ENCODE measurements at places on chromosomes 7 and 10.

- DNase-seq, result no peak
Measured at GRCh38 chr7:77349141-77349540, 67.0 kb downstream of the GSAP start.

GRCh38 chr10:3494131-3494837 is 290.7 kb downstream of the KLF6 start:
- DNase-seq, result no peak

GRCh38 chr7:129262324-129262723 is 37.5 kb downstream of the AHCYL2 start:
- DNase-seq, result no peak

- DNase-seq, result no peak
Measured at GRCh38 chr7:112097524-112097923, 108.7 kb downstream of the DOCK4 start.

DNA sequence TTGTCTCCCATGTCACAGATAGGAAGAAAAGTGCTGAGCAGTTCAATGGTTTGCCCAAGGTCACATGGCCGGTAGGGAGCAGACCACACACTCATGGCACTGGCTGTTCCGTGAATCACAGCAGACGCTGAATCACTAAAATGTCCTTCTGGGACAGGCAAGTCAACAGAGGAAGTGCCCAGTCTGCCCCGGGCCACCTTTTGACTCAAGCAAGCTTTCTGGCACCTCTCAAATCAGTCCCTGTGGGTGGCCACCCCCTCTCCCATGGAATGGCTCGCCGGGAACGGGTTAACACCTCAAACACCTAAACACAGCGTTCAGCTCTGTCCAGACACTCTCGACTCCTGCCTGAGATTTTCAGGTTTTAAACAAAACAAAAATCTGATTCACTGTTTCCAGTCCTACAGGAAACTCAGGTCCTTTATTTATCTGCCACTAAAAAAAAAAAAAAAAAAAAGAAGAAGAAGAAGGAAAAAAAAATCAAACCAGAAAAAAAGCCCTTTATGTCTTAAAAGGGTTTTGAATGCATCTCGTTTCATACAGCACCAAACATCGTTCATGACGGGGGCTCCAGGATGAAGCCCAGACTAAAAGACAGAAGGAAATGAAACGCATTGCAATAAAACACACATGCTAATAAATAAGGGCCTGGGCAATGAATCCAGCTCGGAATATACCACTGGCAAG is 15.5 kb downstream of the CARD11 start:
- peak; percentile 77 for DNase-seq

DNA sequence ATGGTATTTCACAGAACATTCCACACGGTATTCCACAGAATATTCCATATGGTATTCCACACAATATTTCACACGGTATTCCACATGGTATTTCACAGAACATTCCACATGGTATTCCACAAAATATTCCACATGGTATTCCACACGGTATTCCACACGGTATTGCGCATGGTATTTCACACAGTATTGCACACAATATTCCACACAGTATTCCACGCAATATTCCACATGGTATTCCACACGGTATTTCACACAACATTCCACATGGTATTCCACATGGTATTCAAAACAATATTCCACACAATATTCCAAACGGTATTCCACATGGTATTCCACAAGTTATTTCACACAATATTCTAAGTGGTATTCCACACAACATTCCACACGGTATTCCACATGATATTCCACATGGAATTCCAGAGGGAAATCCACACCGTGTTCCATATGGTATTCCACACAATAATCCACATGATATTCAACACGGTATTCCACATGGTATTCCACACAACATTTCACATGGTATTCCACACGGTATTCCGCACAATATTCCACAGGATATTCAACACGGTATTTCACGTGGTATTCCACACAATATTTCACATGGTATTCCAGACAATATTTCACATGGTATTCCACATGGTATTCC is 136.7 kb upstream of the CHST15 start:
- DNase-seq, result no peak

DNA sequence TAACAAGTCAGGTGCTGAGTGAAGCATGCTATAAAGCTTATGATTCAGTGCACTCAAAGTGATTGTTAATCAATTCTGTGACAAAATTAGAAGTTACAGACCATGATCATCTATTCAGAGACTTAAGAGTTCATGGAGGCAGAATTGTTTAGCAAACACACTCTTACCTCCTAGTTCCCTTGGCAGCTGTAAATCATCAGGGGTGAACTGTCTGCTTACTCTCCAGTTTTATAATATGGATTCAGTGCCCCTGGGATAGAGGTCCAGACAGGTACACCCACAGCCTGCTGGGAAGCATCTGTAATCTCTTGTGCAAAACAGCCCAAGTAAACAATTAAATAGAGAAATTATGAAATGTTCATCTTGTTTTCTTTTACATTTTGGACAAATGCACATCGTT is 835.0 kb upstream of the COBL start:
- no peak for DNase-seq

DNA sequence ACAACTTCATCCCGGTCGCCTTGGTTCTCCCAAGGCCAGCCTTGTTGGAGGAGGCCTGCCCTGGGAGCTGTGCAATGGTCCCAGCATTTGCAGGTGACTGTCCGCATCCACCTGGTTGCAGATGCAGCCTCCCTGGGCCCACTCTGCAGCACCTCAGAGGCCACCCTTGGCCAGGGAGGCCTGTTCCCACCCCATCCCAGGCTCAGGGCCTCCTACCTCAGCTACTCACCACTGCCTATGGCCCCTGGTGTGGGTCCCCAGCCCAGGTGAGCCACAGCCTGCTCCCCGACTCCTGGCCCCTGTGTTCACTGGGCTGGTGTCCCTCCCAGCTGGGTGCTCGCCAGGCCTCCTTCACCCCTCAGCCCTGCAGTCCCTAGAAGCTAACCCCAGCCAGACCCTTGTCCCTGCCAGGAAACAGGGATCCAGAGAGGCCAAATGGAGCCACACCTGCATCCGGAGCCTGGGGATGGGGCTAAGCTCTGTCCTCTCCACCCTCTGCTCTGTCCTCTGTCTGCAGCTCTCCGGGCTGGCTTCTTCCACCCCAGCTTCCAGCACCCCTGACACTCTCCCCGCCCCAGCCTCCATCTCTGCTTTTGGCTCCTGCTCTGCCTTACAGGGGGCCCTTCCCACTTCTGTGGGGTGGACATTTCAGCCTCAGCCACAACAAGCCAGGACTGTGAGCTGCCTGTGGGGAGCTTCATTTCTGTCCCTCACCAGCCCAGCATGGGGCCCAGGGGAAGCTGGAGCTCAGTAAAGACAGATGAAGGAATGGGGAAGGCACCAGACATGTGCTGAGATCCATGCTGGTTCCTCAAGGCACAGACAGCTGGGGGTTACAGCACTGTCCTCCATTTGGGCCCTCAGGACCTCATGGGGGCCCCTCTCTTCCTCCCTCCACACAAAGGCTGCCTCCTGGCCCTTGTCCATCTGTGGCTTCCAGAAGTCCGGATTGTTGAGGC is 35.6 kb upstream of the ANTXRL start:
- DNase-seq, result no peak

DNA sequence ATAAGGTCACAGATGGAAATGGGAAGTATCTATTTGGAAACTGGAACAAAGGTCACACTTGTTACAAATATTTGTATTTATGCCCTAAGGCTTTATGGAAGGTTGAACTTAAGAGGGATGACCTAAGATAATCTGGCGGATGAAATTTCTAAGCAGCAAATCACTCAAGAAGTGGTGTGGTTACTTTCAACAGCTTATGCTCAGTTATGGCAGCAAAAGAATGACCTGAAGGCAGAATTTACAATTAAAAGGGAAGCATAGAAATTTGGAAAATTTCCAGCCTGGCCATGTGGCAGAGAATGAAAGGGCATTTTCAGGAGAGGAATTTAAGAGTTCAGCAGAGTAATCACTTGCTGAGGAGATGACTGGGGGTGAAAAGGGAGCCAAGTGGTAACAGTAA is 95.8 kb upstream of the TNS3 start:
- DNase-seq, result no peak

- no peak for DNase-seq
Measured at GRCh38 chr7:27243340-27244163, 950 bp downstream of the EVX1 start.

DNA sequence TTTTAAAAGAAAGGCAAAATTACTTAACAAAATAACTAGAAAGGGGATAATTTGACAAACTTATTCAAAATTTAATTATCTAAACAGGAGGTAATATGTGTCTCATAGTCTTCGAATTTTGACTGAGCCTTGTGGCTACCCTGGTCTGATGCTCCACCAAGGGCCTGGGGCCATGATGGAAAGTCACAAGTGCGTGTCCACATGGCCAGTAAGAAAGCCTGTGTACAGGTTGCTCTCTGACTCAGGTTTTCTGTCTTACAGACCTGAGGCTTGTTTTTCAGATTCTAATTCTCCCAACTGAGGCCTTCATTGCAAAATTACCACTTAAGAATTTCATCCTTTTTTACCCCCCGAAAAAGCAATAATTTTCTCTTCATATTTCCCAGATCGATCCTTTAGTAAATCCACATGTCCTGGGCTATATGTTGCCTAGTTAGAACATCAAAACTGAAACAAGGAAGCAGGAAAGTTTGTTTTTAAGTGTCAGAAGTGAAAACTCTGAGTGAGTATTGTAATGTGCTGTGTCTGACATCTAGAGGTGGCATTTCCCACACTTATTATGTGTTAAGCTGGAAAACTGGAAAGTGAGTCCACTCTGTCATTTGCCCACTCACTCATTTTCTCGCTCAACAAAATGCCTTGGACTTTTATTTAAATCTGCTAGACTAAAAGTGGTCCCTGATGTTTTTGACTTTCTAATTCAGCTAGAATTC is 10.0 kb downstream of the CYP3A43 start:
- DNase-seq, result no peak

DNA sequence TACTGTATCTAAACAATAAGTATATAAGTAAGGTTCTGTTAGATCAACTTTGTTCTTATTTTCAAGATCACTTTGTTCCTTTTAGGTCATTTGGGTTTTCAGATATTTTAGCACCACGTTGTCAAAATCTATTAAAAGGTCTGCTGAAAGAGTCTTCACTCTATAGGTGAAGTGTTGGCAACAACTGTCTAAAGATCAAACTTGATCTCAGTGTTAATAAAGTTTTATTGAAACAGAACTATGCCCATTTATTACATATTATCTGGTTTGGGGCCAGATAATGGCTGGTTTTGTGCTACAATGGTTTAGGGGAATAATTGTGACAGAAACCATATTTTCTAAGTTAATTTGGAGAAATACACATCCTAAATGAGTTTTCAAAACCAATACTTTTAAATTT is 478.9 kb upstream of the GRM3 start:
- no peak for DNase-seq

GRCh38 chr10:28806951-28807759 is 129.8 kb downstream of the BAMBI start:
- no peak for DNase-seq

DNA sequence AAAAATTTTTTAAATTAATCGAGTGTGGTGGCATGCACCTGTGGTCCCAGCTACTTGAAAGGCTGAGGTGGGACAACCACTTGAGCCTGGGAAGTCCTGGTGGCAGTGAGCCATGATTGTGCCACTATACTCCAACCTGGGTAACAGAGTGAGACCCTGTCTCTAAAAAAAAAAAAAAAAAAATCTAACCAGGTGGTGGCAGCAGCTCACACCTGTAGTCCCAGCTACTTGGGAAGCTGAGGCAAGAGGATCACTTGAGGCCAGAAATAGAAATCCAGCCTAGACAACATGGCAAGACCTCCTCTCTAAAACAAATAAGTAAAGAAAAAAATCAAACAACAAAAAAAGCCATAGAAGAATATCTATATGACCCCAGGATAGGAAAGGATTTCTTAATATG is 3.6 kb upstream of the MYOF start:
- no peak for DNase-seq

GRCh38 chr10:31011665-31012022 is 20.0 kb downstream of the ZNF438 start:
- DNase-seq, result no peak

DNA sequence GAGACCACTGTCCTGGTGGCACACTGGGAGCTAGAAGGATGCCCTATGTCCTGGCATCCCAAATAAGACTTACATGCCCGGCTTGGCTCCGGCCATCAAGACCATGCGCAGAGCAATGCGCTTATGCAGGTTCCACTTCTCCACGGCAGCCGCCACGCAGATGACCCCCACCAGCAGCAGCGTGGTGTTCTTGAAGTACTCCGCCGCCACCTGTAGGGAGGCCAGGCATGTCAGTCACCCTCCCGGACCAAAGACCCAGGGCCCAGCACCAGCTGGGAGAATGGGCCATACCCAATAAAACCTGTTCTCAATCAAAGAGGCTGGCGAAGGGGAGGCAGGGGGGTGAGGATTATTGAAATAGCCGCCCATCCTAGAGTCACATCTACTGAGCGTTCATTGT is 19.9 kb downstream of the SLC13A4 start:
- no peak for DNase-seq

GRCh38 chr7:22726345-22726906 is 574 bp upstream of the IL6 start:
- peak; percentile 63 for DNase-seq

GRCh38 chr10:69232736-69233480 is 12.8 kb downstream of the HKDC1 start:
- DNase-seq, result peak; percentile 11

- no peak for DNase-seq
Measured at GRCh38 chr7:457814-458510, 61.7 kb downstream of the PDGFA start.

- no peak for DNase-seq
Measured at GRCh38 chr7:5594616-5595544, 171.2 kb upstream of the TNRC18 start.

GRCh38 chr10:33506838-33507661 is 172.6 kb upstream of the NRP1 start:
- DNase-seq, result no peak

- DNase-seq, result no peak
Measured at GRCh38 chr10:78505657-78506056, 472.0 kb downstream of the RPS24 start.

- DNase-seq, result no peak
Measured at GRCh38 chr7:95092324-95092723, 184.9 kb downstream of the PPP1R9A start.

- DNase-seq, result no peak
Measured at GRCh38 chr10:99855479-99856071, 73.1 kb downstream of the ABCC2 start.

DNA sequence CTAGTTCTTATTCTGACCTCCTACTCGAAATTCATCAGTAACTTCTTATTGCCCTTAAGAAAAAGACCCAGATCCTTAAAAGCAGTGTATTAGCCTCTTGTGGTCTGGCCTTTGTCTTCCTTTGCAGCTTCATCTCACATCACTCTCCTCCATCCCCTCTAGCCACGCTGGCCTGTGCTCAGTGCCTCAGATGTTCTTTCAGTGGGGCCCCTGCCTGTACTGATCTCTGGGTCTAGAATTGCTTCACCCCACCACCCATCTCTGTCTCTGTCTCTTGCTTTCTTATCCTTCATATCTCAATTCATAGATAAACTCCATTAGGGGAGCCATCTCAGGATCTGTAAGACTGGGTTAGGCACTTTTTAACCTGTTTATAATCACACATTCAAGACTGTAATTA is 1178.5 kb upstream of the C7orf33 start:
- no peak for DNase-seq

All from stimulated activated CD4-positive, alpha-beta T cell treated with anti-CD3 and anti-CD28 coated beads, Interleukin-1b, Interleukin-23, amount 100 ng/mL, for 48 hours (primary cell).